ENCODE measurements at places on chromosomes 11 and 22.

GRCh38 chr22:19706661-19707151, 7.6 kb upstream of the SEPTIN5 start:
- DNase-seq: no peak

GRCh38 chr11:69210310-69211035, 54.7 kb downstream of the SMIM38 start:
- no peak for DNase-seq

DNA sequence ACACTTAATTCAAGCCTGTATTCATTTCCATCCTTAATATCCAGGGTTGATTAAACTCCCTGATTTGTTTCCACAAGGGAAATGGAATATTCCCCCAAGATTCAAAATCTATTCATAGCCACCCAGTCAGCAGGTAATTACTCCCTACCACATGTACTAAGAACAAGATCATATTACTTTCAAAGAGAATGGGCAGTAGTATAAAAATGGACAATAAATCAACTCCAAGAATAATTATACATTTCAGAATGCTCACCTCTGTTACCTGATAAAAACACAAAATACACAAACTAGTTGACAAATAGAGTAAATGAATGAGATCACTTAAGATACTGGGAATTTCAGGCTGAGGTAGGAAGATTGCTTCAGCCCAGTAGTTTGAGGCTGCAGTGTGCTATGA, 8.5 kb upstream of the FEZ1 start:
- no peak for DNase-seq

DNA sequence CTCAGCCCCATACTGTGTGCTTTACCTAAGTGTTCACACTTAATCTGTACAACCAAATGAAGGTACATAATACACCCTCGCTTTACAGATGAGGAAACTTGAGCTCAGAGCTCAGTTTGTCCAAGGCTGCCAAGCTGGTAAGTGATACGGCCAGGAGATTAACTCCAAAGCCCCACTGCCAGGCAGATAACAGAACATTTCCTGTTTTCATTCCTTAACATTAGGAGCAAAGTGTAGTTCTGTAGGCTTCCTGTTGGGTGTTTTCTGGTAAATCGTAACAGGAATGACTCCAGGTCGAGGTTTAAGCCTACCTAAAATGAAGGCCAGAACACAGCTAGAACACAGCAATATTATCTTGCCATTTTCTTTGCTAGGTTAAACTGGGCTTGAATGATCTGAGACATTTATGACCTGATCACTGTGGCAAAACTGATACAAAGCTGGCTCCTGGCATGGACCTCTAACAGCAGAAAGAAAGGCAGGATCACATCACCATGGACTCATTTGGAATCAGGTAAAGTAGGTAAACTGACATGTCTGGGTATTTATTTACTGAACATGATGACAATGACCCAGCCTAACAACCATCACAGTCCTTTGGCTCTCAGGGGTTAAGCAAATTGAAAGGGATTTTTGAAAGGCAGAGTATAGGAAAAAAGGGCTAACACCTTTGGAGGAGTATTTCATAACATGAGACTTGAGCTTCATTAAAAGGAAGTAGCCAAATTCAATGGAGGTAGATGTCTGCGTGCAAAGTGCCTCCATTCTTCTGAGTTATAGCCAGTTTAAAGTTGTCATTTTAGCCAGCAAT, 3.9 kb upstream of the NUP50 start:
- no peak for DNase-seq

GRCh38 chr11:2995893-2996554, 3.9 kb upstream of the NAP1L4 start:
- no peak for DNase-seq

All from activated naive CD4-positive, alpha-beta T cell (primary cell).